ENCODE measurements at places on chromosomes 2 and 18. TPM values are rescaled to one million over a fixed set of nuclear protein-coding genes. Genes with fewer than 3 reads are reported as not detected.

STPG4 gene
- total RNA-seq: 0.16 TPM

FSHR gene
- total RNA-seq: under 0.01 TPM

SATB2 gene
- 42.9 TPM for total RNA-seq

CHRND gene
- total RNA-seq: not detected

DSG1 gene
- total RNA-seq: not detected

SKOR2 gene
- total RNA-seq: not detected

MAL gene
- 0.17 TPM for total RNA-seq

PRKAG3 gene
- not detected for total RNA-seq

CD28 gene
- total RNA-seq: not detected

BBS5 gene
- total RNA-seq: 5.7 TPM

NT5DC4 gene
- total RNA-seq: not detected

SRD5A2 gene
- not detected for total RNA-seq

FOXI3 gene
- total RNA-seq: not detected

GGCX gene
- 31.4 TPM for total RNA-seq

TSPYL6 gene
- total RNA-seq: not detected

RAD51AP2 gene
- total RNA-seq: not detected

CFC1 gene
- not detected for total RNA-seq

ANKRD53 gene
- 1.7 TPM for total RNA-seq

LYPD6 gene
- total RNA-seq: not detected

RTKN gene
- total RNA-seq: 18.1 TPM

DSC1 gene
- not detected for total RNA-seq

VWA3B gene
- 0.16 TPM for total RNA-seq

GAD1 gene
- 0.09 TPM for total RNA-seq

BOLL gene
- not detected for total RNA-seq

FBXO41 gene
- 0.60 TPM for total RNA-seq

STEAP3 gene
- 15.4 TPM for total RNA-seq

SPP2 gene
- total RNA-seq: 0.16 TPM

CYTIP gene
- 0.16 TPM for total RNA-seq

OXER1 gene
- total RNA-seq: under 0.01 TPM

CDH20 gene
- not detected for total RNA-seq

SULT1C4 gene
- total RNA-seq: not detected

SERPINB3 gene
- total RNA-seq: not detected

SERPINB13 gene
- total RNA-seq: not detected

THOC1 gene
- total RNA-seq: 33.7 TPM

PLCL1 gene
- total RNA-seq: 0.60 TPM

SNORC gene
- total RNA-seq: 0.79 TPM

IL36G gene
- total RNA-seq: not detected

AMER3 gene
- under 0.01 TPM for total RNA-seq

RTP5 gene
- not detected for total RNA-seq

KANSL1L gene
- total RNA-seq: 14.5 TPM

SKA1 gene
- total RNA-seq: 0.95 TPM

MARCO gene
- total RNA-seq: not detected

FAM124B gene
- under 0.01 TPM for total RNA-seq

COL3A1 gene
- total RNA-seq: 3,691 TPM

ATG9A gene
- total RNA-seq: 24.3 TPM

MC2R gene
- not detected for total RNA-seq

C2orf78 gene
- total RNA-seq: not detected

NGEF gene
- total RNA-seq: 11.2 TPM

ECEL1 gene
- not detected for total RNA-seq

CELF4 gene
- not detected for total RNA-seq

C1GALT1C1L gene
- total RNA-seq: 0.34 TPM

DCAF17 gene
- 18.3 TPM for total RNA-seq

UGT1A5 gene
- not detected for total RNA-seq

ACTG2 gene
- 0.95 TPM for total RNA-seq

Data from bronchial smooth muscle cell (primary cell).